Bronchial epithelial cell (primary cell): ENCODE measurements at places on chromosomes 6 and 20.

GRCh38 chr20:12698817-12699216 is 310.0 kb upstream of the SPTLC3 start:
- no peak for DNase-seq

- no peak for DNase-seq
Observed at GRCh38 chr6:14550822-14551221, 433.2 kb downstream of the CD83 start.

DNA sequence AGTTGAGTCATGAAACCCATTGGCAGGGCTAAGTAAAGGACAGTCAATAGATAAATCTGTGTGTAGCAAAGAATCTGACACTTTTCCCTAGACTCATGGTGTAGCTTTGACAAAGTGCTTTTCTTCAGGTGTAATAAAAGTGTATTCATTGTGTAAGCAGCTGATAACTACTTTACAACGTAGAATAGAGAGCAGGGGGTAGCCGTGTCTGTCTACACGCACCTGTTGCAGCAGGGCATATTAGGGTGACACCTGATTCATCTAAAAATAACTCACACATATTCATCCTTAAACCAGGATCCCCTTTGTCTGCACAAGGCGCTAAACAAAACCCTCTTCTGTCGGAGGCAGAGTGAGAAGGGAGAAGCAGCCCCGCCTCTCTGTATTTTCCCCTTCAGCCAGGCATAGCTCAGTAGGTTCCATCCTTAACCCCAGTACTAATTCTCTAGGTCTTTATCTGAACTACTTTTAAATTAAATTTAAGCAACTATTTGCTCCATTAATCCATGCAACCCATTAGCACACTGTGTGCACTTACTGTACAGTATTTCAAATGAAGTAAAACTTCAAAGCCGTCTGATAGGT is 306.7 kb upstream of the SASH1 start:
- no peak for DNase-seq

DNA sequence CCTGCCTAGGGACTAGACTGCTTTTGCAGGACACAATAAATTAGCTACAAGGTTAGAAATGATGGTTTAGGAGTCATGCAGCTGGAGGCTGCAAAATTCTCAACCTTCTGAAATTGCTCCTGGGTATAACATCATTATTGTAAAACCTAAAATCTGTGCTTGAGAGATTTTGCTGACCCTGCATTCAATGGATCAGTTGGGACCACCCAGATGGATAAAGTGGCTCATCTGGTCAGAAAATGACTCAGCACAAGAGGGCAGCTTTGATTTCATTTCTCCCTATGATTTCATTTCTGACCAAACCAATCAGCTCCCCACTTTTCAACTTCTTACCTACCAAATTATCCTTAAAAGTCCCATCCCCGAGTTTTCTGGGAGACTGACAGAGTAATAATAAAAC is 367.3 kb upstream of the AGPAT4 start:
- no peak for DNase-seq

- peak; percentile 38 for DNase-seq
Observed at GRCh38 chr6:116529466-116530290, 15.8 kb downstream of the TRAPPC3L start.

GRCh38 chr6:135240711-135241110 is 59.6 kb downstream of the MYB start:
- DNase-seq, result no peak

GRCh38 chr6:137823826-137824555 is 43.1 kb upstream of the TNFAIP3 start:
- no peak for DNase-seq

- DNase-seq, result no peak
Observed at GRCh38 chr6:5435449-5435848, 174.1 kb downstream of the FARS2 start.

GRCh38 chr6:105562027-105562426 is 159.1 kb upstream of the PREP start:
- no peak for DNase-seq

GRCh38 chr6:112335736-112336135 is 11.4 kb upstream of the RFPL4B start:
- no peak for DNase-seq

GRCh38 chr6:82720992-82721391 is 344.6 kb downstream of the UBE3D start:
- peak; percentile 29 for DNase-seq

DNA sequence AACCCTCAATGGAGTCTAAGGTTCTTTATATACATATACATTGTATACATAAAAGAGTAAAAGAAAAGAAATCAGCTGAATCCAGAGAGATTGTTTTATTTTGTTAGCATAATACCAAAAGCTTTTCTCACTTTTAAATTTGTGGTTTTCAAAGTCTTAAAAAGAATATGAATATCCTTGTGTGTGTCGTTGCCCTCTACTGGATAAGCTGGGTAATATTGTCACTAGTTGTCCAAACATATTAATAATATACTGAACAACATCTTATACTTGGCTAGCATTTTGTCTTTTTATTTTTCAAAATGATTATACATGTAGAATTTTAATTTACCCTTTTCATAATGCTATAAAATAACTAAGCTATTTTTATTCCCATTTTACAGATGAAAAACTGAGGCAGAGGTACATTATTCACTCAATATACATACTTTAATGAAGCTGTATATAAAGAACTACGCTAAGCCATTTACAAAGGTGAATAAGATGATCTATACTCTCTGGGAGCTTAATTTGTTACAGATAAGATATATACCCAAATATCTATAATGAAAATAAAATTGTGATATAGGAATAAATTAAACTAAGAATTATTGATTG is 531.7 kb downstream of the TFAP2B start:
- peak; percentile 31 for DNase-seq

DNA sequence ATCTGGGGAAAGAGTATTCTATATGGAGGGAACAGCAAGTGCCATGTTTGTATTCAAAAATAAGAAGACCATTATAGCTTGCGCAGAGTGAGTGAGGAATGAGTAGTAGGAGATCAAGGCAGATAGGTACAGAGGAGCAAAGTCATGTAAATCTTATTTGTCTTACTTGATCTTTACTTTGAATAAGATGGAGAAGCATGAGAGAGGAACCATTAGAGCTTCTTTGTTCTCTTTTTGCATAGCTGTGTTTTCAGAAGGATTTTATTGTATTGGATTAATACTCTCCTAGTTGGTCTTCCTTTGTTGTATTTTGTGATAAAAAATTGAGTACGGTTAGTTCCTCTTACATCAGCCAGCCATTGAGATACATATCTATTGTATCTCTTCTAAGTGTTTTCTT is 88.4 kb downstream of the SCAF8 start:
- DNase-seq, result no peak

DNA sequence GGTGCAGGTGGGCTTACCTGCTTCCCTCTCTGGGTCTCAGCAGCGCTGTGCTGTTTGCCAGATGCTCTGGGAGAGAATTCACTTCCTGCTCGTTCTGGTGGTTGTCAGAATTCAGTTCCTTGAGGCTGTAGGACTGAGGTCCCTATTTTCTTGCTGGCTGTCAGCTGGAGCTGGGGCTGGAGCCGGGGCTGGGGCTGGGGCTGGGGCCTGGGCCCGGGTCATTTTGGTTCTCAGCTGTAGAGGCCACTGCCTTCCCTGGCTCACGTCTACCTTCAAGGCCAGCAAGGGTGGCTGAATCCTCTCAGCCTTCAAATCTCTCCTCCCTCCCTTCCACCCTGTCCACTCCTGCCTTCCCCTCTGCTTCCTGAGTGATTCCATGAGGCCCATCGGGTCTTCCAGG is 16.8 kb upstream of the PHACTR3 start:
- no peak for DNase-seq

- DNase-seq, result no peak
Observed at GRCh38 chr6:139508023-139508422, 133.6 kb upstream of the CITED2 start.

DNA sequence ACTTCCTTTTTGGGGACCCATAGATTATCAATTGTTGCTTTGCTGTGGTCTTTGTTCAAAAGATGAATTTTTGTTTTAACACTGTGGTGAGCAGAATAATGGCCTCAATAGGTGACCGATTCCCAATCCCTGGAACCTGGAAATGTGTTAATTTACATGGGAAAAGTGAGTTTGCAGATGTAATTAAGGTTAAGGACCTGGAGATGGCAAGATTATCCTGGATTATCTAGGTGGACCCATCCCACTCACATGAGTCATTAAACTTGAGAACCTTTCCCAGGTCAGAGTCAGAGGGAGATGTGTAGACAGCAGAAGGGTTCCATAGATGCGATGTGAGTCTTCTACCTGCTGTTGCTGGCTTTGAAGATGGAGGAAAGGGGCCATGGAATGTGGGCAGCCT is 36.2 kb upstream of the HBS1L start:
- DNase-seq, result no peak

DNA sequence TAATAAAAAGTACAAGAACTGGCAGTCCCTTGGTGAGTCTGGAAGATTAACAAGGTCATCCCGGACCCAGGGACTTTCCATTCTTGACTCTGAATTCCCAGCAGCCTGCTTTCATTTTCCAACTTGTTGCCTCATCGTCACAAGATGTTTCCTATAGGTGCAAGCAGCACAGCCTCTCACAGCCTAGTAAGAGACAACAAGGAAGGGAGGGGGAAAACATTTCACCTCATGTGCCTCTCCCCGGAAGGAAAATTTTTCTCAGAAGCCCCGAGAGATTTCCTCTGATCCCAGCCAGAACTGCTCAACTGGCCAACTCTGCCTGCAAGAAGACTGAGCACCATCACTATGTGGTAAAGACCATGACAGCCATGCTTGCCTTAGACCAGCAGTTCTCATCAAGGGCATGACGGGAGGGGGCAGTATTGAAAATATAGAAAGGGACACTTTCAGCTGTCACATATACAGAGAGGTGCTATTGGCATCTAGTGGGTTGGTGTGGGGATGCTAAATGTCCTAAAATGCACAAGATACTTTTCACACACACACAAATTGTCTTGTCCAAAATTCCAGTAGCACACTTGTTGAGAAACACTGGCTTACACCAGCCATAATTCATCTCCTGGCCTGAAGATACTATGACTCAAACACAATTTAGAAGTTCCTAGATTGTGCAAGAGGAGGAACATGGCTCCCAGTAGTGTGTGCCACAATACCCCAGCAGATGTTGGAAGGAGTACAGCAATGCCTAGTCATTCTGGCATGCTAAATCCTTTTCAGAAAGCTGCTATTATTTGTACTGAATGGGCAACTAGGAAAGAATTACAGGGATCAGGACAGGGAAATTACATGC is 10.8 kb upstream of the WTAP start:
- peak; percentile 97 for DNase-seq

- DNase-seq, result no peak
Observed at GRCh38 chr6:66190858-66191257, 483.8 kb upstream of the EYS start.

DNA sequence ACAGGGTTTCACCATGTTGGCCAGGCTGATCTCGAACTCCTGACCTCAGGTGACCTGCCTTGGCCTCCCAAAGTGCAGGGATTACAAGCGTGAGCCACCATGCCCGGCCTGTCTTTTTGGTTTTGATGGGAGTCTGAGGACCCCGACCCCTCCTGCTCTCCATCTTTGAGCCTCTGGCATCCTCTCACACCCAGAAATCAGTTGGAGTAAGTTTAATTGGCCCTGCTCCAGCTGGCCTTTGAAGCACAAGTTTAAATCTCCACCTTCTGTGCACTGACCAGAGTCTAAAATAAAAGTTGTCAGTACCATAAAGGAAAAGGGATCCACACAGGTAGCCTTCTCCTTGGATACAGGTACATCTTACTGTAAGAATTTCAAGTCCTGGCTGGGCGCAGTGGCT is 15.9 kb upstream of the C20orf144 start:
- no peak for DNase-seq

- peak; percentile 75 for DNase-seq
Observed at GRCh38 chr6:18360188-18360587, 27.0 kb upstream of the RNF144B start.

DNA sequence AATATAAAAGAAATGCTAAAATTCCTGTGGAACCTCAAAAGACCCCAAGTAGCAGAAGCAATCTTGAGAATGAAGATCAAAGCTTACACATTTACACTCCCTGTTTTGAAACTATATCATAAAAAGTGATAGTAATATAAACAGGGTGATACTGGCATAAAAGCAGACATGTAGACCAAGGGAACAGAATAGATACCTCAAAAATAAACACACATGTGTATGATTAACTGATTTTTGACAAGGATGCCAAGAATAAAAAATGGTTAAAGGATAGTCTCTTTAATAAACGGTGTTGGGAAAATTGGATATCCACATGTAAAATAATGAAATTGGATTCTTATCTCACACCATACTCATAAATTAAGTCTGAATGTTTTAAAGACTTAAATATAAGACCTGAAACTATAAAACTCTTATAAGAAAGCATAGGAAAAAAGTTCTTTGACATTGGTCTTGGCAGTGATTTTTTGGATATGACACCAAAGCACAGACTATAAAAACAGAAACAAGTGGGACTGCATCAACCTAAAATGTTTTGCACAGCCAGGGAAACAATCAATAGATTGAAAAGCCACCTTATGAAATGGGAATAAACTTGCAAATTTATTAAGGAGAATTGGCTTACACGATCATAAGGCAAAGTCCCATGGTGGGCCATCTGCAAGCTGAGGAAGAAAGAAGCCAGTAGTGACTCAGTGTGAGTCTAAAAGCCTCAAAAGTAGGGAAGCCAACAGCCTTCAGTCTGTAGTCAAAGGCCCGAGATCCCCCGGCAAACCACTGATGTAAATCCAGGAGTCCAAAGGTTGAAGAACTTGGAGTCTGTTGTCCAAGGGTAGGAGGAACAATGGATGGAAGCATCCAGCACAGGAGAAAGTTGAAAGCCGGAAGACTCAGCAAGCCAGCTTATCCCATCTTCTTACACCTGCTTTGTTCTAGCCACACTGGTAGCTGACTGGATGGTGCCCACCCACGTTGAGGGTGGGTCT is 144.3 kb downstream of the MEI4 start:
- no peak for DNase-seq

DNA sequence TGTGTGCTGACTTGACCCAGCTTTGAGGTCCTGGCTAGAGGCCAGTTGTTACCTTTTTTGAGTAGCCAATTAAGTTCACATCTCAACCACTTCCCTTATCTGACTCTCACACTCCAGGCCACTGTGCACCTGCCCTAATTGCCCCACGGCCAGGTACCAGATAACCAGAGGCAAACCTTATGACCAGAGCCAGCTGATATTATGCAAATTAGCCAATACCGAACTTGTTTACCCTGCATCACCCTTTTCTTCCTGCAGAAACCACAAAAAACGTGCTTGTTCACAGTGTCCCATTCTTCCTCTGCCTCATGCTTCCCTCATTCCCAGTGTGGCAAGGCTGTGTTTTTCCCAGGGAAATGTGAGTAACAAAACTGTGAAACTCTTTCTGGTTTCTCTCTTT is 89.3 kb downstream of the HTR1B start:
- no peak for DNase-seq

- no peak for DNase-seq
Observed at GRCh38 chr6:149108038-149108748, 209.3 kb upstream of the TAB2 start.

- no peak for DNase-seq
Observed at GRCh38 chr20:2252419-2252997, 43.3 kb upstream of the TGM3 start.
